HFFc6 (cell line): ENCODE measurements at places on chromosomes 7 and 10. TPM values are rescaled to one million over a fixed set of nuclear protein-coding genes. Genes with fewer than 3 reads are reported as not detected.

DNA sequence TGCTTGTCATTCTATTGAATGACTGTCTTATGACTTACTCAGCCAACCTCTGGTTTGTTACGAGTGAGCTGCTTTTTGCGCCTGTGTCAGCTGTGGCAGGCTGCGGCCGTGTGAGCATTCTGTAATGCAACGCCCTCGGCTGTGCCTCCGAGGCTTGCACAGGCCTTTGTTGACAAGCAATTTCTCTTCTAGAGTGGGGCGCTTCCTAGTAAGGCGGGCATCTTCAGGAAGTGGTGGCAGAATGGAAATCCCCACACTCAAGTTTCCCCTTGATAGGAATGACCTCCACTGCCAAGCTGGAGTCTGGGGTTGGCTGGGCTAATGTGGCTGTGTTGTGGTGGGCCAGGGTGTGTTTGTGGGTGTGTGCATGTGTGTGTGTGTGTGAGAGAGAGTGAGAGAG lies 20.2 kb upstream of the TMEM178B start:
- H3K27ac ChIP-seq, result peak overlapping the region; percentile 19; the same call in 1 of the 2 replicates
- H3K4me3 ChIP-seq, result peak overlapping the region; percentile 38; the same call in 1 of the 2 replicates
- H3K4me1 ChIP-seq, result peaks cover 24% of the 10 kb centered on the region

DNA sequence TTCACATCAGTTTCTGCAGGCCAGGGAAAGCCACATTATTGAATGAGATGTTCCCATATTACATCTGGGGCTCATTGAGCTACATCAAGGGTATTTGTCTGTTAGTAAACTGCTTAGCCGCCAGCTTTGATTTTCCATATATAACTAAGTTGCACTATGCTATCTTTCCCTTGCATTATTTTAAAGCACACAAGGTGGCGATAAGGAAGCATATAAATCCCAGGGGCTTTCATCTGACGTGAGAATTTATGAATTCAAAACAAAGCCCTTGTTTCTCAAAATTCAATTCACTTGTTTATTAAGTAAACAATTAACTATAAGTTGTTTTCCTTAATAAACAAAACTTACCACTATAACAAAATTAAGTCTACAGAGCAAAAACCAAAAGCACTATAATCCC lies 334.1 kb upstream of the TPK1 start:
- no peak overlapping the region for H3K27ac ChIP-seq
- H3K4me3 ChIP-seq, result no peak overlapping the region
- H3K36me3 ChIP-seq, result peaks cover 12% of the 10 kb centered on the region; the same call in 1 of the 2 replicates
- no peaks in the 10 kb centered on the region for H3K27me3 ChIP-seq
- DNase-seq, result no peak

GRCh38 chr7:67619175-67619574 lies 622.5 kb downstream of the TYW1 start:
- peaks cover 7% of the 10 kb centered on the region for H3K27me3 ChIP-seq
- no peaks in the 10 kb centered on the region for H3K36me3 ChIP-seq
- no peak for DNase-seq
- no peak overlapping the region for H3K27ac ChIP-seq
- no peak overlapping the region for H3K4me3 ChIP-seq

The AP1S1 gene
- total RNA-seq, result 170 and 187 TPM in 2 replicates

DNA sequence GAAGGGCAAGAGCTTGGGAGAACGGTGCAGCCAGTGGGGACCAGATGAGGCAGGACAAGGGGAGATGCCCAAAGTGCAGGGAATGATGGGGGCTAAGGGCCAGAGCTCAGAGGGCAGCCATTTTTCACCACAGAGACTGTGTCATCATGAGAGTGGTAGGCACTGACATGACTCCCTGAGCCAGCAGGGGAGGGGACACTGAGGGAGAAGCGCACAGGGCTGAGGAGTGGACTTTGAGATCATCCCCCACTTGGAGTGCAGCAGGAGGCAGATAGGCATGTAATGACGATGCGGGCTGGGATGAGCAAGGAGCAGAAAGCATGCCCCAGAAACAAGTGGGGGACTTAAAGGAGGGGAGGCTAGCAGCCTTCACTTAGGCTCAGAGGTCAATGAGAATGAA lies 5.2 kb upstream of the SMKR1 start:
- DNase-seq, result no peak
- no peaks in the 10 kb centered on the region for H3K36me3 ChIP-seq
- H3K27ac ChIP-seq, result no peak overlapping the region
- peaks cover 33% of the 10 kb centered on the region for H3K27me3 ChIP-seq

The ZNF467 gene
- 1.2 to 2.1 TPM (median 1.8 TPM) in 3 replicates for total RNA-seq

DNA sequence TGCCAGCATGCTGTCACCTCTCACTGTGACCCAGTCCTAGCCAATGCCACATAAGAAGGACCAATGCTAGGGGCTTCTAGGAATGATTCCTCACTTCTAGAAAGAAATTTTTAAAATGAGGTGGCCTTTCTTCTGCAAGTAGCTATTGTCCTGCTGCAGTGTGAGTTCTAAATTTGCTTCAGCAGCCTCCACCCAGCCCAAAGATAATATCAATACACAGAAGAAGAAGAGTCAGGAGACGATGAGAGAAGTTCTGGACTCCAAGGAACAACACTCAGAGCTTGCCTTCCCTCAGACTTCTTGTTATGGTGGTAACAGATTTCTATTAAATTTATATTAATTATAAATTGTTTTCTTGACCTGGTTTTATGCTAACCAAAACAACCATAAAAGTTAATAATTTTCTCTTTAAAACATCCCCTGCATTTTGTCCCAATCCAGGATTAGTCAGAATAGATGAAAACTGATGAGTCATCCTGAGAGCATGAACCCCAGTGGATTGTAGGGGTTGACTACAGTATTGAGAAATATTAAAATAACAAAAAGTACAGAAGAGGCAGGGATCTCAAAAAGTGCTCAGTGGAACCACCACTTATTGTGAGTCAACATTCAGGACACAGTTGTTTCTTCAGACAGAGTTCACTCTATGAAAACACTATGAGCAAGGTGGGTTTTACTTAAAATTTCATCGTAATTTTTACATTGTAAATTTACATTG lies 29.6 kb upstream of the AKR1C2 start:
- peak; percentile 70 for DNase-seq
- H3K36me3 ChIP-seq, result peaks cover 5% of the 10 kb centered on the region; the same call in 1 of the 2 replicates
- H3K27ac ChIP-seq, result no peak overlapping the region
- no peak overlapping the region for H3K4me3 ChIP-seq
- peaks cover 9% of the 10 kb centered on the region for H3K4me1 ChIP-seq

- H3K36me3 ChIP-seq, result peaks cover 1% of the 10 kb centered on the region; the same call in 1 of the 2 replicates
- H3K4me3 ChIP-seq, result no peak overlapping the region
- H3K4me1 ChIP-seq, result peaks cover 24% of the 10 kb centered on the region
- no peak for DNase-seq
Observed at GRCh38 chr7:43540471-43540870, 42.4 kb upstream of the STK17A start.

DNA sequence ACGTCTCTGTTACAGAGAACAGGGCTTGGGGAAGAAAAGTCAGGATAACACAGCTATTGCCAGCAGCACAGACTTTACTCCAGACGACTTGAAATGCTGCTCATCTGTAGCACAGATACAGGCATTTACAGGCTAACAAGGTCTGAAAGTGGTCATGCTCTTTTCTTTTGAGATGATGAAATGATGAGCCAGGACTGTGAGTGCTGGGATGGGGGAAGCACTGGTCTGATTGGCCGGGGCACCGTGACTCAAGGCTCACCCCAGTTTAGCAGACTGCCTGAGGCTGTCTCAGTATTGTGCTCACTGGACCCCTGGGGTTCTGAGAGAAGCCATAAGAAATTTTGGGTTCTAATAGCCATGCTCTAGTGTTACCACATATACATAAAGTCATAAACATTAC lies 12.4 kb downstream of the SMKR1 start:
- H3K4me1 ChIP-seq, result peaks cover 21% of the 10 kb centered on the region
- no peak overlapping the region for H3K4me3 ChIP-seq
- H3K27ac ChIP-seq, result no peak overlapping the region
- peak; percentile 41 for DNase-seq
- H3K36me3 ChIP-seq, result no peaks in the 10 kb centered on the region

GRCh38 chr10:69320521-69320920 lies 42.2 kb downstream of the HK1 start:
- no peak for DNase-seq
- peaks cover 67% of the 10 kb centered on the region for H3K4me1 ChIP-seq
- peak overlapping the region; percentile 97 for H3K4me3 ChIP-seq
- H3K27me3 ChIP-seq, result no peaks in the 10 kb centered on the region; the same call in 1 of the 2 replicates
- H3K36me3 ChIP-seq, result peaks cover 11% of the 10 kb centered on the region; the same call in 1 of the 2 replicates
- peak overlapping the region; percentile 89 for H3K27ac ChIP-seq

- H3K4me1 ChIP-seq, result no peaks in the 10 kb centered on the region; the same call in 1 of the 2 replicates
- no peak overlapping the region for H3K27ac ChIP-seq
- peaks cover 17% of the 10 kb centered on the region for H3K27me3 ChIP-seq
- DNase-seq, result no peak
- no peaks in the 10 kb centered on the region for H3K36me3 ChIP-seq
Observed at GRCh38 chr10:114079421-114079820, 35.8 kb downstream of the ADRB1 start.

The SEMA3C gene
- 58.3 to 74.1 TPM (median 63.5 TPM) in 3 replicates for total RNA-seq

- peaks cover 15% of the 10 kb centered on the region; the same call in 1 of the 2 replicates for H3K36me3 ChIP-seq
- no peak for DNase-seq
- peaks cover 1% of the 10 kb centered on the region for H3K27me3 ChIP-seq
- H3K4me3 ChIP-seq, result no peak overlapping the region
- no peak overlapping the region for H3K27ac ChIP-seq
Observed at GRCh38 chr7:4241304-4241612, 440.8 kb upstream of the FOXK1 start.

The TBC1D12 gene
- 5.2 to 5.9 TPM (median 5.5 TPM) in 3 replicates for total RNA-seq
